Effector CD4-positive, alpha-beta T cell (primary cell): ENCODE measurements at places on chromosomes 12 and 14.

DNA sequence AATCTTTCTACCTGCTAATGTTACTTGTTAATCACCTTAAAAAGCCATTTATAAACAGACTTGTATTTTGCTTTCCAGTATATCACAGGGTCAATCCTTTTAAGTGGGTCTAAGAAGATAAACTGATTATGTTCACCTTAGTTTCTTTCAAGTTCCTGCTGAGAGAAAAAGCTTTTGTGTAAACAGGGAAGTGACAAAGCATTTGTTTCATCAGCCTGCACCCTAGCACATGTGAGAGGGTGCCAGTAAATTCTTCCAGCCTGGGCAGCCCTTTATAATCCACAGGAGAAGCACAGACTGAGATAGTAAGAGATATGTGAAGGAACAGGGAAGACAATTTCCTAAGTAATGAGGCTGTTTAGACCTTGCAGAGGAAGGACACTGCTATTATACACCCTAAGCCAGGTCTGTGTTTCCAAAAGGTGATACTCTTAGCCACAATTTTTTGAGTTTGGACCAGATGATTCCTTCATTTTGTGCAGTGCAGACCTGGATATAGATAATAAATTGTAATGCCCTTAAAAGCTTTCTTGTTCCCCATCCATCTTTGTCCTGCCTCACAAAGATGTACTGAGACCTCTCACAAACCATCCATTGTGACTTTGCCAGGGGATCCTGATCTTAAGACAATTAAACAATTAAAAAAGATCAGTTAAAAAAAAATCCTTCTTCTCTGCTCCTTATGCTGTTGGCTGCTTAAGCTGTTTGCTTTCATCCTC lies 150.7 kb downstream of the KTN1 start:
- DNase-seq: no peak

DNA sequence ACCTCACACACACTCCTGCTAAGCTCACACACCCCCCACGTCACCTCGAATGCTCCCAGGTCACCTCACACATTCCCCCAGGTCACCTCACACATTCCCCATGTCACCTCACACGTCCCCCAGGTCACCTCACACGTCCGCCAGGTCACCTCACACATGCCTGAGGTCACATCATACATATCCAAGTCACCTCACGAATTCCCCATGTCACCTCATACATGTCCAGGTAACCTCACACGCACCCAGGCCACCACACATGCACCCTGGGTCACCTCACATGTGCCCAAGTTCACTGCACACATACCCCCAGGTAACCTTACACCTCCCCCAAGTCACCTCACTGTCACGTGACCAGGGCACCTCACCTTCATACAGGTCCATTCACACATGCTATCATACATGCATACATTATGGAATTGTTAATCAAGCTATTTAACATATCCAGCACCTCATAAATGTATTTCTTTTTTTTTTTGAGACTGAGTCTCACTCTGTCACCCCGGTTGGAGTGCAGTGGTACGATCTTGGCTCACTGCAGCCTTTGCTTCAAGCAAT lies 640.3 kb downstream of the TMEM121 start:
- DNase-seq: no peak

DNA sequence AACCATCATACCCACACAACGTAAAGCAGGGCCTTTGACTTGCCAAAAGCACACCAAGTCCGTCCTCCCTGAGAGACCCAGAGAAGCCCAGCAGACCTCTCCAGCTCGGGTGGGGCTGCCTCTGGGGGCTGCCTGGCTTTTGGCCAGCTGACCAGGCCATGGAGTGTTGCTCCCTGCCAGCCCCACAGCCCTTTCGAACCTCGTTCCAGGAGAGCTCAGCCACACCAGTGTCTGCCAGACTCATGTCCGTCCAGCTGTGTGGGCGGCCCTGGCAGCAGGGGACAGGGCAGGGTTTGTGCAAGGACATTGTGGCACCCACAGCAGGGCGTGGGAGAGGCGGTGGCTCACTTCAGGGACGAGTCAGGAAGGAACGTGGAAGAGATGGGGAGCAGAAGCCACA lies 22.6 kb upstream of the IRF2BPL start:
- no peak for DNase-seq

- DNase-seq: no peak
Measured at GRCh38 chr14:72014486-72014885, 82.3 kb downstream of the RGS6 start.

- no peak for DNase-seq
Measured at GRCh38 chr14:89422181-89422951, 5.3 kb upstream of the FOXN3 start.

- no peak for DNase-seq
Measured at GRCh38 chr12:69513297-69513696, 43.1 kb downstream of the FRS2 start.

DNA sequence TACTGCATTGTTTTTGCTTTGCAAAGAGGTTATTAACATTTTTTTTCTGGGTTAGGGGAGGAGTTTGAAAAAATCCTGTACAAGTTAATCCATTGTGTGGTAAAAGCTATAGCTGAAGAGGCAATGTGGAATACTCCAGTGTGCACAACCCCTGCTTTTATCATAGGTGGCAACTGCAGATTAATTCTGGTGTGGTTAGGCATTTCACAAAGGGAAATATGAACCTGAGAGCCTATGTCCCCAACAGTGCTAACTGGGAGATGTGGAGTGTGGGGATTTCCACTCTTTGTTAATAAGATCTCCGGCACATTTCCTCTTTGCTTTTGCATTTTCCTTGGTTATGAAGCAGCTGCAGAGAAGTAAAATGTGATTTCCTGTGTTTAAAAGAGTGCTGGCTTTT lies 33.6 kb downstream of the PRORP start:
- no peak for DNase-seq

GRCh38 chr12:66290716-66291200 lies 11.5 kb upstream of the HELB start:
- DNase-seq: no peak

DNA sequence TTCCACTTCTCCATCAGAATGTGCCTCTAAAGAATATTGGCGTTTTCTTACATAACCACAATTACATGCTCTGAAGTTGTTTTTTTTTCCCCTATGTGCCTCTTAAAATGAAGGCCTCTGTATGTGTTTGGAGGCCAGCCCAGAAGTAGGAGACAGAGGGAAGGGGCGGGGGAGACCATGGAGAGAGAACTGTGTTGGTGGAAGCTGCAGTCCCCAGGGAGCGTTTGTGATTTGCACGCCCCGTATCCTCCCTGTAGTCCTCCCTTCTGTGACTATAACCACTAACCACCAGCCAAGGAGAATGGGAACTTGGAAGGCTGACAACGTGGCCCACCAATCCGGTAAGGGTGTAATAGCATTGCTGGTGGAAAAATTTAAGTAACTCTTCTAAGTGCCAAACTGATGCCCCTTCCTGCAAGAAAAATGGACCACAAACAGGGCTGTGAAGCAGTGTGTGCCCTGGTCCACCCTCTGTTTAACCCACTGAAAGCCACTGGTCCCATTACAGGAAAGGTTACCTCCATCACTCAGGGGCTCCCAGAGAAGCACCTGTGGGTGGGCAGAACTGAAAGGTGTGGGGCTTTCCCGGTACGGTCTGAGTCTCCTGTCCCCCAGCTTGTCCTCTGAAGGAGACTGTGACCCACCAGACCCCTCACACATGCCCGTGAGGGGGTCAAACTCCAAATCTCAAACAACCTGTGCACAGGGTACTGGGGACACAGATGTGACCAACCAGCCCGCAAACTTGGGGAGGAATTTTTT lies 36.8 kb downstream of the CCDC88C start:
- no peak for DNase-seq

DNA sequence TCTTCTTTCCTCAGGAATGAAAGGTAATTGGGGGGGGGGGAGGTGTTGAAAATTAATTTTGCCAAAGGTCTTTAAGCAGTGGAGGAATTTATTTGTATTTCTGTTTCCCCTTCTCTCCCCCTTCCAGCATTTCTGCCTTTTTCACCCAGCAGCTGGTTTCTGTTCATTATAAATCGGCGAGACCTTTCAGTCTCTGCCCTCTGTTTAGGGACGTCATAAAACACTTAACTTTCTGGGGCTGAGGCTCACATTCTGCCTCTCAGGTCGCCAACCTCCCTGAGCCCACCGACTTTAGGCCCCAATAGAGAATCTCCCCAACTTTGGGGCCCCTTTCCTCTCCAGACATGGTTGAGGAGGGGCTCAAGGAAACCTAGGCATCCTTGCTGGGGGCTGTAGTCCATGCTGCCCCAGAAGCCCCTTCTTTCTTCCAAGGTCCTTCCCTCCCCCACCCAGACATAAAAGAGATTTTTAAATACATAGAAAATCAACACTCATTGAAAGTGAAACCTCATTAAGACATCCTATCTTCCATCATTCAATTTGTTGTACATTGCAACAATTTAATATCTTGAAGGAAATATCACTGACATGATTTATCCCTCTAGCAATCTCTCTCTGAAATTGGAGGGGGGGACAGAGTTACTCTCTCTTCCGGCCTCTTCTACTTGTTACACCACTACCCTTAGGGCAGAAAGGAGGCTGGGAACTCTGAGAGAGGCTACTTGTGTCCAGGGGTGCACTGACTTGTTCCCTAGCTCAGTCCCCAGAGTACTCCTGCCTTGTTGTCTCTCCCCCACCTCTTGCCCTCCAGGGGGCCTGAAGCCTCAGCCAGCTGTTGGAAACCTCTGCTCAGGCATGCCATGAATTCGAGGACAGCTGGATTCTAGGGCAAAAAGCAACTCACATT lies 2.5 kb upstream of the HOXC6 start:
- DNase-seq: no peak
